ENCODE measurements at places on chromosomes 1 and 21.
A peak's percentile ranks its signal among the peaks of the same experiment; 100 is the strongest.

GRCh38 chr1:8908388-8909151, 30.1 kb upstream of the ENO1 start:
- no peak for DNase-seq

- DNase-seq = no peak
Observed at GRCh38 chr1:202571719-202572339, 138.4 kb downstream of the SYT2 start.

DNA sequence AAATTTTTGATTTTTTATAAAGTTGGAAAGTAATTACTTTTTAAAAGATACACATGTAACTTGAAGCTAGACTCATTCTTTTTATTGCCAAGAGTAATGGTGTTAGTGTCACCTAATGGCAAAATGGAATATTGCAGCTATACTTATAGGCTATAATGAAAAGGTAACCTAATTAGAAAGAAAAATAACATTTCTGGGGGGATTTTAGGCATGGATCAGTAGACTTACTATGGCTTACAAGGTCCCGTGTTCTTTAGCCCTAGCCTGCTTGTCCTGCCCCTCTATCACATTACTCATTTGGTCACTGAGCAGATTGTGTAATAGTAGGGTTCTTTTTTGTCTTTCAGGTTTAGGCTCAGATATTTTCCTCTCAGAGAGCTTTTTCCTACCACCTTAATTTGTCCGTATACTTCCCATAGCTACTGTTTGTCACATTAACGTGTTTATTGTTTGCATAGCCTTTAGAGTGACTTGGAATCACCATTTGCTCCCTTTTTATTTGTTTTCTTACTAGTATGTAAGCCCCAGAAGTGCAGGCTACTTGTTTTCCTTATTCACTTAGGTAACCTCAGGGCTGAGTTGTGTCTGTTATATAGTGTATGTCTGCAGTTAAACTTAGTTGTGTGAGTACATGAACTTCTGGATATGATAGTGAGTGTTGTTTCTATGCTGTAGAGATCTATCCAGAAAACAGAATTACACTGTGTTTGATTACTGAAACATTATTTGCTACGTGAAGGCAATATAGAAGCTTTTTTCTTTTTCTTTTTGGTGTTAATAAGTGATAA, 58.7 kb downstream of the RABGAP1L start:
- no peak for DNase-seq

GRCh38 chr1:183882335-183883167, 77.6 kb downstream of the RGL1 start:
- no peak for DNase-seq

DNA sequence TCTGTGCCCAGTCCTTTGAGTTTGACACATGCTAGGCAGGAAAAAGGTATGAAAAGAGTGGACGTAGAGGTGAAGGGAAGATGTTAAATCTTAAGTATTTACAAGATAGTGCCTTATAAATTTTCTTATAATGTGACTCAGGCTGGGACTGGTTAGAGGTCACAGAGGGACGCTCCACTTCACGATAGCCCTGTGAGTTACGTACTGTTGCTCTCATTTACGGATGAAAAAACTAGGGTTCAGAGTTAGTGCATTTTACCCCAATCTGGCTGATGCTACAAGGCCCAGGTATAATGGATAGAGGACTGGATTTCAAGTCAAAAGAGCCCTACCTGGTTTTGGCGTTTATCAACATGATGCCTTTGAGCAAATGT, 1.4 kb upstream of the TUT4 start:
- no peak for DNase-seq

- DNase-seq = no peak
Observed at GRCh38 chr1:203244776-203245175, 15.3 kb upstream of the CHIT1 start.

DNA sequence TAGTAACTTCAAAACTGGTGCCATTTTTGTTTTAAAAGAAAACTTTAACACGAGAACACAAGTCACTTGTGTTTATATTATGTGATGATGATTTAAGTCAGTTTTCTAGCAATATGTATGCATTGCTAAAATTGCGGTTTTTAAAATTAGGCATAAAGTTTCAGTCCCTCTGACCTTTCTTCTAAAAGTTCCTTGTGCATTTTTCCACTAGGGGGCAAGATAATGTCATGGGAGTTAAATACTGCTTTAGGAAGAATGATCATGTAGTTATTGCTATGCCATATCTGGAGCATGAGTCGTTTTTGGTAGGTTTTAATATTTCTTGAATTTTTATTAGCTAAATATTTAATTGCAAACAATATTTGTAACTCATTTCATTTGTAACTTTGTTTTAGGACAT, 10.7 kb downstream of the CDC7 start:
- no peak for DNase-seq

- DNase-seq = no peak
Observed at GRCh38 chr1:103198076-103198475, 89.8 kb upstream of the COL11A1 start.

GRCh38 chr1:197021716-197022115, 44.4 kb downstream of the CFHR5 start:
- no peak for DNase-seq

- no peak for DNase-seq
Observed at GRCh38 chr21:32599526-32599925, 12.7 kb downstream of the CFAP298 start.

DNA sequence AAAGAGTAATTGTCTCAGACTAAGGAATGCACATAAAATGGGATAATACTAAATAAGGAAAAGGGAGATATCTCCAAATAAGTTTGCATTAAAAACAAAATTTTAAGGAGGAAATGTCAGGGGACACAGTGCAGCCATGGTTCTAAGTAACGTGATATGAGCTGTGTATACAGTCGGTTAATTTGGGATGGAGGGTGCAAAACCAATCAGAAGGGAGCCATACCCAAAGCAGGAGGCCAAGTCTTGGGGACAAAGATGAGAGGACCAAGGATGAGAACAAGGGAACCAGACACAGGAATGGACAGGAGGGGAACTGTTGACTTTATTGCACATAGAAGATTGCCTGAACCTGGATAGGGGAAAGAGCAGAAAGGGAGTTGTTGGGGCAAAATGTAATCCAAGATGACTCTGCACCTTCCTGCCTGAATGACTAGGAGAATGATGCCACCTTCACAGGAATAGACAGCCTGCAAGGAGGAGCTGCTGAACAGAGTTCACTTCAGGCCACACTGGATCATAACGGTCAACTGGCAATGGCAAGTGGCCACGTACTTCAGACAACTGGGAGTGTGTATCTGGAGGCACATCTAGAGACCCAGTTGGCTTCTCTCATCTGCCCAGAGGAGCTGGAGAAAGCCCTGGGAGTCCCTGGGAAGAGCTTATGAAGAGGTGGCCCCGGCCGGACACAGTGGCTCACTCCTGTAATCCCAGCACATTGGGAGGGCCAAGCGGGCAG, 22.0 kb upstream of the BOLA1 start:
- DNase-seq = no peak

DNA sequence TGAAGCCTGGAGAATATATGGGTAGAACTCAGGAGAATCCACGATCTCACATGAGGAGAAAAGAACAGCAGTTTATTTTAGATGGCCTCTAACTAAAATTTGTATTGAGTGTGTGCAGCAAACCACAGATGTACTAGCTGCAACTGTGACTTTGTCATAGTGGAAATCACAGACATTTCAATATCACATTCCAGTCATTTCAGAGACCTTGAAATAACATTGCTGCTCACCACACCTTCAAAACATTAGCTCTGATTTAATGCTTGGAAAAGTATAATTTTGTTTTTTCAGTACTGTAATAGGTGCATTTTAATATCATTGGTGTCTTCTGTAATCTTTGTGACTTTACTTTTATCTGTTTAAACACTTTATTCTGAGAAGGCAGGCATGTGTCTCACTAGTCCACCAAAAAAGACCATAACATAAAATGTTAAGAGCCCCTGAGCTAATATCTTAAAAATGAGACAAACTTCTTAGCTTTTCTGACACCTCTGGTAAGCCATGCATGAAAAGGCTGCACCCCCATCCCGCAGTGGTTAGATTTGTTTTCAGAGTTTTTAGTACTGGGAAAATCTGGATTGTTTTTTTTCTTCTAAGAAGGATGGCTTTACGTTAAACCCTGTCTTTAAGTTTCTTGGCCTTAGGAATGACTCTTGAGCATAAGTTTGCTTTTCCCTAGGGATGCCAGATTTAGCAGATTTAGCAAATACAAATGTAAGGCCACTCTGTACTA, 30.1 kb downstream of the KCNJ15 start:
- DNase-seq = no peak

DNA sequence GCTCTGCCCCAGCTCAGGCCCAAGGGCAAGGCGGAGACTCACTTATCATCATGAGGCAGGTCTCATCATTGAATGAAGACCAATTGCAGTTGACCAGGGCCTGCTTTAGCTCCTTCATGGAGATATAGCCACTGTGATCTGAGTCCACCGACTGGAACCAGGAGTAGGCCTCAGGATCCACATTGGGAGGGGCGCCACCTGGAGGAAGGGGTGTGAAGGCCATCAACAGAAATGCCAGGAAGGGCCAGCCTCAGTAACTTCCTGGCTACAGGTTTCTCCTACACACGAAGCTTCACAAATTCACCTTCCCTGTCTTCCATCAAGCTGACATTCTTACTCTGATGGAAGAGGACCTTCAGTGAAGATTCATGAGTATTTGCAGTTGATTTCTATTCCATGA, 11.6 kb downstream of the PEF1 start:
- DNase-seq = no peak

DNA sequence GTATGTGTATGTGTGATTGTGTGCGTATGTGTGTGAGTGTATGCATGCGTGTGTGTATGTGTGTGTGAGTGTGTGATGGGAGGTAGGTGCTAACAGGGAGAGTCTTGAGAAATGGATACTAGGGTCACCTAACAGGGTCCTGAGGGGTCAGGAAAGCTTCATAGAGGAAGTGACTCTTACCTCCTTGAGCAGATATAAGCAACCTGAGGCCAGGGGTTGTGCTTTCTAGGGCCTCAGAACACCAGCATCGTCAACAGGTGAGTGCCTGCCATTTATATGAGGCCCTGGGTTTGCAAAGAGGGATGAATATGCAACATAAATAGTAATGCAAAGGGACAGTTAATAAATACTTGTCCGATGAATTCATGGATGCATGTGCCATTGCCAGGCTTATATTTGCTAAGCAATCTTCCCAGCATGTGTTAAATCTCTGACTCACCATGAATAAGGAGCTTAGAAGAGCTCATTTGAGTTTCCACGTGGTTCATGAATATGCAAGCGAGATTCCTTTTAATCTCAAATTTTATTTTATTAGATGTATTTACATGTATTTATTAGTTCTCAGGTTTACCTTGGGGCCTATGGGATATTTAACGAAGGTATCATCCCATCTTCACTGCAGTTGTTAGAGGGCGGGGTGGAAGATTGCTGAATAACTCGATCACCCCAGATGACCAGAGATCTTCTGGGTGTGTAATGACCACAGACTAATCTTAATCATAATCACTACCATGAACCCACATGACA, 438.3 kb downstream of the CAMTA1 start:
- no peak for DNase-seq

DNA sequence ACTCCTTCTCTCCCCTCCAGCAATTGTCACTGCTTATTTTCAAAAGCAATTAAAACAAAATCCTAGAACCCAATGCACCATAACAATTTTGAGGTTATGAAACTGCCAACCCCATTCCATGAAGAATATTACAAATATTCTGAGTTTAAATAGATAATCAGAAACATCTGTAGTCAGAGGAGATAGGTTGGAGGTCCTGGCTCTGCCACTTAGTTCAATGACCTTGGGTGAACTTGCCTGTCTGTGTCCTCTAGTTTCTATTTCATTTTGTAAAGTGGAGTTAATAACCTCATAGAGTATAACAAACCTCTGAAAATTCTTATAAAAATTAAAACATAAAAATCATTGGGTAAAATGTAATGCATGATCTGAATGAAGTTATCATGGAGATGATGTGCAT, 164.6 kb downstream of the KCTD3 start:
- DNase-seq = no peak

- no peak for DNase-seq
Observed at GRCh38 chr1:118977600-118977999, 10.5 kb downstream of the TBX15 start.

DNA sequence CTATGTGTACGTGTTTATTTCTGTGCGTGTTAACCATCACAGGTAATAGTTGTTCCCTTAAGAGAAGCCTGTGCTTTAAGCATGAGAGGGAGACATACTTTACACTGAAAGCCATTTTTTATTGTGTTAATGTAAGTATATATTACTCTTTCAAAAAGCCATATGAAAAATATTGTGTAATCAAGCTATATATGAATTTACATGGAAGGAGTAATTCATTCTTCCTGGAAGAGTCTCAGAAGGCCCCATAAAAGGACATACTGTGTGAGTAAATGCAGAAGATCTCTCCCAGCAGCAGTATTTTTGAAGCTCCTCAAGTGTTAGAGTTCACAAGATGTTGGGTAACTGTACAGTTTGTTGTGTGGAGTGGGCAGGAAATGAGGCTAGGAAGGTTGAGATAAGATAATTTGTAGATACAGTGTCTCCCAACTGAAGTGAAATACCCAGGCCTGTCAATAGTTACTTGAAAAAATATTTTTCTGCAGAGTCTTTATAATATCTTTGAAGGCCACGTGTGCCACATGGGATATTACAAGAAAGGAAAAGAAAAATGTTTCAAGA, 138.3 kb downstream of the PTGER3 start:
- no peak for DNase-seq

DNA sequence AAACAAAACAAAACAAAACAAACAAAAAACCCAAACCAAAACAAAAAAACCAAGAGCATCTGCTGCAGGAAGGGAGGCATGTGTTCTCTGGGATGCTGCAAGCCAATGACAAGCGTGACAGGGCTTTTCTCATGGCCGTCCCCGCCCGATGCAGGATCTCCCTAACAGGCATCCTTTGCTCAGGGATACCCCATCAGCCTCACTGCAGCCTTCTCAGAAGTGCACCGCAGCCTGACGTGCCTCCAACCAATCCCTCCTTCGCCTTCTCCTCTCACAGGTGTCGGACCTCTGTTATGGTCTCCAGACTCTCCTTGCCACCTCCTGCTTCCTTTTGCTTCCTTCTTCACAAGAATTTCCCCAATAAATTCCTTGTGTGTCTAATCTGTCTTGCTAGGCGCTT, 147.2 kb downstream of the PCP4 start:
- no peak for DNase-seq

DNA sequence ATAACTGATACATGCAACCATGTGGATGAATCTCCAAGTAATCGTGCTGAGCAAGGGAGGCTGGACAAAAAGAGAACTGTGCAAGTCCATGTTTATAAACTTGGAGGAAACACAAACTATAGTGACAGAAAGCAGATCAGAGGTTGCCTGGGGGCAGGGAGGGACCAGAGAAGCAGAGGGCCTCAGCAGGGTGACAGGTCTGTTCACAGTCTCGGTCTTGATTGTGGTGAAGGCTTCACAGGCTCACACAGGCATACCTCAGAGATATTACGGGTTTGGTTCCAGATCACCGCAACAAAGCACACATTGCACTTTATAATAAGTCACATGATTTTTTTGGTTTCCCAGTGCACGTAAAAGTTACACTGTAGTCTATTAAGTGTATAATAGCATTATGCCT, 28.5 kb downstream of the ACOT7 start:
- no peak for DNase-seq

GRCh38 chr1:182709225-182709764, 24.9 kb upstream of the RGS8 start:
- no peak for DNase-seq

- peak; percentile 66 for DNase-seq
Observed at GRCh38 chr21:25801217-25802014, 66.6 kb downstream of the GABPA start.

- DNase-seq = no peak
Observed at GRCh38 chr1:29249951-29250581, 13.7 kb downstream of the PTPRU start.

- DNase-seq = no peak
Observed at GRCh38 chr1:191886977-191887376, 271.3 kb upstream of the RGS18 start.

Measured in NCI-H1092 (cell line).